ENCODE measurements at places on chromosomes 11 and 22. TPM values are rescaled to one million over a fixed set of nuclear protein-coding genes. Genes with fewer than 3 reads are reported as not detected.

XKR3 gene
- total RNA-seq = not detected

FGF19 gene
- total RNA-seq = not detected

GSTT2 gene
- total RNA-seq = not detected

ENDOD1 gene
- total RNA-seq = 22.1 TPM

MUC5AC gene
- not detected for total RNA-seq

GSTP1 gene
- 452 TPM for total RNA-seq

All from activated naive CD8-positive, alpha-beta T cell treated with anti-CD3 and anti-CD28 coated beads for 36 hours (primary cell).